ENCODE measurements at places on chromosomes 3 and 15.

DNA sequence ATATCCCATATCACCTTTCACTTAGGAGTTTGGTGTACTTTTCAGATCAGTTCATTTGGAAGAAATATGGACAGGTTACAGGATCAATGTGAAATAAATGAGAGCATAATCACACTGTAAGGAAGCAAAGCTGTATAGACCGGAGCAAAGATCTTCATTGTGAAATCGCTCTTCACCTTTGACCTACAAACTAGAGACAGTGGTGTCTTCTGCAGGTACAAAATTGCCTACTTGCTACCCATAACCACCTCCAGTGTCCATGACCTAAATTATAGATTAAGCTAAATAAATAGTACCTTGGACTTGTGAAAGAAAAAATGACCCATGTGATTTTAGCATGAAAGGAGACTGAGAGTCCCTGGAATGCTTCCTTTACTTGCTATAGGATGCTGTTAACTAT, 379.5 kb upstream of the SUCLG2 start:
- DNase-seq = no peak

- no peak for DNase-seq
Observed at GRCh38 chr3:53970661-53971060, 79.0 kb upstream of the SELENOK start.

- no peak for DNase-seq
Observed at GRCh38 chr3:192896208-192896607, 21.4 kb downstream of the MB21D2 start.

- DNase-seq = no peak
Observed at GRCh38 chr3:175826759-175827158, 967.6 kb downstream of the NAALADL2 start.

GRCh38 chr15:78070049-78070700, 7.3 kb downstream of the TBC1D2B start:
- no peak for DNase-seq

GRCh38 chr3:157082305-157082982, 77.5 kb downstream of the CCNL1 start:
- peak; percentile 60 for DNase-seq

DNA sequence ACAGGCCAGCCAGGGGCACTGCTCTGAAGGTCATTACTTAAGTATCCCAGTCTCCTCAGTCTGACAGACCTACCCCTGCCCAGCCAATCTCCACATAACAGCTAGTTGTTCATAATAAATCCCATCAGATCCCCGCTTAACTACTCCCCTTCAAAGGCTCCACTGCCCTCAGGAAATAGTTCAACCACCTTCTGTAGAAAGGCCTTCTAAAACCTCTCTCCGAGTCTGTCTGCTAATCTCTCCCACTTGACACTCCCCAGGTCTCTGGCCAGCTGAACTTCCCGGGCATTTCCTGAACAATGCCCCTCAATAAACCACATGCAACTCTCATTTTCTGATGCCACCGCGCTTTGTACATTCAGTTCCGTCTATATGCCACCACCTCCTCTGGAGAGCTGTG, 6.0 kb downstream of the PRC1 start:
- DNase-seq = no peak

DNA sequence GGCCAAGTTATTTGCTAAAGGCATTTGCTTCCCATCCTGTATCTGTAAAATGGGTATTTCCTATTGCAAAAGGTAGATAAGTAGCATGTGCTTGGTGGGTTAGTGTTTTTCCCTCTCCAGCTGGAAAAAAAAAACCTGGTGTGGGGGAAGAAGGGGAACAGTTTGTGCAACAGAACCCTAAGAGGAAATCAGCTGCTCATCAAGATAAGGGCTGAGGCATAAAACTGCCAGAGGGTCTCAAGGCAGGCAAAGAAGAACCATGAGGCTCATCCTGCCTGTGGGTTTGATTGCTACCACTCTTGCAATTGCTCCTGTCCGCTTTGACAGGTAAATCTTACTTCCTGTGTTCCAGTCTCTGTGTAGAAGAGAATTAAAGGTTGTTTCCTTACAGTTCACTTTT, at the start of gene CPA3:
TSS of gene CPA3 (plus strand) at position 248 of the 400 bp plus-strand sequence. CDS start at position 260, 12 bp downstream.
- no peak for DNase-seq

DNA sequence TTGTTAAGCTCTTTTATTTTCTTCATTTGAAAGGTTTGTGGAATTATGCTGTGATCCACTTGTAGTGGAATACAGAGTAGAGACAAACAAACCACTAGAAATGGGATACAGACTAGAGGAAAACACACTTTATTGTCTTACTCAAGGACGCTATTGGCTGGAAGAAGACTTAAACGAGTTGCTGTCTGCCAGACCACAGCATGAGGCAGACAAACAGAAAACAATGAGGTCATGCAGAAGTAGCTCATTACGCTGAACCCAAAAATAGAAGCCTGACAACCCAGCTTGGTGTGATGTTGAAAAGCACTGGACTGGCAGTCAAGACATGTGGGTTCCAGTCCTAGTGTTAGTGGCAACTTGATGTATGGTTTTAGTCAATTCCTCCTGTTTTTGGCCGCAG, 62.4 kb upstream of the P3H2 start:
- DNase-seq = peak; percentile 96

GRCh38 chr3:154884952-154885351, 195.2 kb upstream of the MME start:
- peak; percentile 65 for DNase-seq

- DNase-seq = no peak
Observed at GRCh38 chr3:148459931-148460513, 237.7 kb upstream of the AGTR1 start.

DNA sequence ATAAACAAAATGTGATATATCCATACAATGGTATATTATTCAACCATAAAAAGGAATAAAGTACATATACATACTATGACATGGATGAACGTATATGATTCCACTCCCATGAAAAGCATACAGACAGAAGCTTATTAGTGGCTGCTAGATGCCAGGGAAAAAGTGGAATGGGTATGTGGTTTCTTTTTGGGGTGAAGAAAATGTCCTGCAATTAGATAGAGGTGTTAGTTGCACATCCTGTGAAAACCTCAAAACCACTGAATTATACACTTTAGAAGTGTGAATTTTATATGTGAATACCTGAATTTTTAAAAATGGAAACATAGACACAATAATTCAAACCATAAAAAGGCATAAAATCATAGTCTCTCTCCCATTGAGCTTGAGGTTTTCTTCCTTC, 11.2 kb downstream of the DENND6A start:
- DNase-seq = no peak

DNA sequence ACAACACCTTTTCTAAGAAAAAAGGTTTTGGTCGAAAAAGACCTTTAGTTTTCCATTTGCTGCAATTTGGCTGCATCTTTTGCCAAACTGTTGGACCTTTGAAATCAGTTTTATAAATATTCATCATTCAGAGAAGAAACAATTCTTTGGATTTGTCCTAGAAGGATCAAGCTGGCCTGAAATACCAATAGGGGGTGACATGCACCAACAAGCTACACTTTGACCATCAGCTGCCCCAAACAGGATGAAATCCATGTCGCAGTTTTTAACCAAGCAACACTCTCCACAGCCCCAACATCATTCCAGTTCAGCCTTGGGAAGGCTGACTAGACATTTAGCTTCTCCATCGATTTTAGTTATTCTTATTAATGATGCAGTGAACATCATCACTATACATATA, 9.8 kb downstream of the RPL15 start:
- no peak for DNase-seq

- no peak for DNase-seq
Observed at GRCh38 chr3:182704926-182705325, 88.4 kb upstream of the ATP11B start.

DNA sequence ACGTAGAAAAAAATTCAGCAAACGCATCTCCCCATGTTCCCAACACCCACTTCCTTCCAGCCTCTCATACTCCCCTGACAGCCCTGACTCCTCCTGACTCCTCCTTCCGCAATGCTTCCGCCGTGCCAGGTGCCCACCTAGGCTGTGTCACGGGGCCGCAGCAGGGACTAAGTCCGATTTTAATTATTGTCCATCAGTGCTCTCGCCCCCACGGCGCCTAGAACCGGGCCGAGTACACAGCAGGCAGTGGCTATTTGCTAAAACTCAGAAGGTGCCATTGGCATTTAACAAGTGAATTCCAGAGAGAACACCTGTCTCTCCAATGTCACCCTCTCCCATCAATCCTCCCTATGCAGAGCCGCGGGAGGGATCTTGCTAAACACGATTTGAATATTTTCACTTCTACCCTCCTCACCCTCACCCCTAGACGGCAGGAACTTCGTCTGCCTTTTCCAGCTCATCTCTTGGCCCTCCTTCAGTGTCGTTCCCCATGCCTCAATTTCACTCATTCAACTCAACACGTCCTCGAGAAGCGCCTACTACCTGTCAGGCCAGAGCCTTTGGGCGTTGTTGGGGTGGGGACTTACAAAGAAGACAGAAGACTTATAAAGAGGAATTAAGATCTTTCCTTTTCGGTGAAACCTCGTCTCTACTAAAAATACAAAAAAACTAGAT, 11.5 kb upstream of the SHF start:
- no peak for DNase-seq

DNA sequence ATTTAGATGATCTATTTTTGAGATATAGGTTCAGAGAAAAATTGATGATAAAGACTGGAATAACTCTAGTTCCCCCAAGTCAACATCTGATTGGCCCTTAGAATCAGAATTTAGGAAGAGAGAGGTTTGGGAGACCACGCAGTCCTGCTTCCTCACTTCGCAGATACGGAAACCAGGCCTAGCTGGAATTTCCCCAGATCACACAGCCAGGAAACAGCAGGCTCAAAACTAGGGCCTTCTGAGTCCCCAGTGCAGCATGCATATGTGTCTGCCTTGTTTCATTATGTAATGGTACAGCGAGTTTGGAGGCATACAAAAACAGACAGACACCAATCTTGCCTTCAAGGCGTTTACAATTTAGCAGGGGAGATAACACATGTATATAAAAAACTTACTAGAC, 177.1 kb upstream of the ICE2 start:
- DNase-seq = no peak

GRCh38 chr3:15766406-15766805, 31.4 kb downstream of the ANKRD28 start:
- DNase-seq = no peak

DNA sequence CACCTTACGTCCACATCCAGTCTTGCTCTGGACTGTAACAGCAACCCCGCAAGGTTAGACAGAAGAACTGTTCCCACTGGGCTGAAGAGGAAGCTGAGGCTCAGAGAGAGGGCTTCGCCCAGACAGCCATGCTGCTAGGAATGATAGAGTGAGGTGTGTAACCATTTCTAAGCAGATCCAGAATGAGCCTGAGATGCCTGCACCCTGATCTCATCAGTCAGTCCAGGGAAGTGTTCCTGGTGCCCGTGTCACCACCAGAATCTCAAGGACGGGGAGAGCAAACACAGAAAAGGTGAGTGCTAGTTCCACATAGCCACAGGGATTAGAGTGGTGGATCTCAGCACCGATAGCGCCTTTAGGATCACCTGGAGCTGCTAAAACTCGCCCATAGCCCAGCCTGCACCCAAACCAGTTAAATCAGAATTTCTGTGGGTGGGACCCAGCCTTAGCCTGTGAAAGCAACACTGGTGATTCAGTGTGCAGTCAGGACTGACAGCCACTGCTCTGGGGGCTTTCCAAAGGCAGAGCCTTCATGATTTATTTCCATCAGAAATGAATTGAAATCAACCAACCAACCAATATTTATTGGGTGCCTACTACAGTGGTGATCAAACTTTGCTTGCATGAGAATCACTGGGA, 12.3 kb downstream of the ISLR start:
- DNase-seq = no peak

DNA sequence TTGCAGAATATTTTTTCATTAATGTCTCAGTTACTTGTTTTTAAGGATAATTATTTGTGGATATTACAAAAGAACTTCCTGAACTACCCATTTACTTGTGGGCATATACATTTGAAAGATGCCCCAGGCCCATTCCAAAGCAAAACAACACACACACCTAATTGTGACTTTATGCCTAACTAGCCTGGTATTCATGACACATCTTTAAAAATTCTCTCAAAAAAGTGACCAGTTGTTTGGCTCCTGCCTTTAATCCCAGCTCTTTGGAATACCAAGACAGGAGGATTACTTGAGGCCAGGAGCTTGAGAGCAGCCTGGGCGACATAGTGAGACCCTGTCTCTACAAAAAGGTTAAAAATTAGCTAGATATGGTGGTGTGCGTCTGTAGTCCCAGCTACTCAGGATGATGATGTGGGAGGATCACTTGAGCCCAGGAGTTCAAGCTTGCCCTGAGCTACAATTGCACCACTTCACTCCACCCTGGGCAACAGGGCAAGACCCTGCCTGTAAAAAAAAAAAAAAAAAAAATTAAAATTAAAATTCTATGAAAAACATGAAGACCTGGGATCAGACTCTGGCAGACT, 51.7 kb upstream of the SLC4A7 start:
- DNase-seq = no peak

- no peak for DNase-seq
Observed at GRCh38 chr3:65871305-65872141, 167.2 kb downstream of the MAGI1 start.

DNA sequence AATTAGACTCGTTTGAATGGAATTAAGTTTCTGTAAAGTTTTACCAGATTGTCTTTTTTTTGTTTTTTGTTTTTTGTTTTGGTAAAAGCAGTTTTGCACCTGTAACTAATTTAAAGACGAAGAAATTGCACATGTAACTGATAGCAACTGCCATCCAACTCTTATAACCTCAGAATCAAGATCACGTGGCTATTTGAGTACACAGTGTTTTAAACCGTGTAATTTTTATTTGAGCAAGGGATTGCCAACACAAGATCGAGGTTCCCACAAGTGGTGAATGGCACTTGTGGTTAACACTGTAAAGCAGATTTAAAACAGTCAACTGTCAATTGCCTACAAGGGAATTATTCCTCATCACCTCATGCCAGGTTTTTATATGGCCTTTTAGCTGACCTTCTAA, 67.3 kb downstream of the PPARG start:
- no peak for DNase-seq

DNA sequence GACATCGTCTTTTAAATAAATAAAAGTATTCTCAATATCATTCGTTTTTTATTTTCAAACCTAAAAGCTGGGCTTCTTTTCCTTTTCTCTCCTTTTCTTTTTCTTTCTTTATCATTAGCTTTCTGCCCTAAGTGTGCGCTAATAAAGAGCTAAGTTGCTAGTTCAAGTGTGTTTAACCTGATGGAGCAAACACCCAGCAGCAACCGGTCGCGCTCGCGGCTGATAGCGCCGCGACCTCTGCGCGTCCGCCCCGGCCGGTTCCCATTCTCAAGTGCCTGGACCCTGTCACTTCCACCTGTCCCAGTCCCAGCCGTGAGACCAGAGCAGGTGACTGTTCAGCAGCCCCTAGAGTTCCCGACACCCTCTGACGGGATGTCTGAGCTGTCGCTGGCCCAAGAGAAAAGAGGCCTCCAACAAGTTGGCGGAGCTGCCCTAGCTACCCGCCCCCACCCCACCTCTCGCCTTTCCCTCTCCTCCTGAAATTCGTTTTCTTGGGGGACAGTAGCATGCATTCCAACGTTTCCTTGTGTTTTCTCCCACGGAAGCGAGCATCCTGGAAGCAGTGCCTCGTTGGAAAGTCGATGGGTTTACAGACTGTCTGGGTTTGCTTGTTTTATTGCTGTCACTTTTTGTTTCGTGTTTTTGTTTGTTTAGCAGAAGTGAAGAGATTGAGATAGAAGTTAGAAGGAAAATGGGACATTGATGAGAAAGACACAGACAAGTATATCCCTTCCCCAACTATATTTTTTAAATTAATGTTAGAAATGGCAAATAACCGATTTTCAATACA, 3.1 kb upstream of the MECOM start:
- DNase-seq = no peak

- DNase-seq = no peak
Observed at GRCh38 chr3:114370537-114371174, 76.8 kb downstream of the TIGIT start.

GRCh38 chr3:187996609-187997008, 157.3 kb upstream of the LPP start:
- no peak for DNase-seq
